CD4-positive, alpha-beta T cell treated with Interleukin-6 at 100 ng/mL for 8 hours (primary cell): ENCODE measurements at places on chromosomes 1 and 21.

DNA sequence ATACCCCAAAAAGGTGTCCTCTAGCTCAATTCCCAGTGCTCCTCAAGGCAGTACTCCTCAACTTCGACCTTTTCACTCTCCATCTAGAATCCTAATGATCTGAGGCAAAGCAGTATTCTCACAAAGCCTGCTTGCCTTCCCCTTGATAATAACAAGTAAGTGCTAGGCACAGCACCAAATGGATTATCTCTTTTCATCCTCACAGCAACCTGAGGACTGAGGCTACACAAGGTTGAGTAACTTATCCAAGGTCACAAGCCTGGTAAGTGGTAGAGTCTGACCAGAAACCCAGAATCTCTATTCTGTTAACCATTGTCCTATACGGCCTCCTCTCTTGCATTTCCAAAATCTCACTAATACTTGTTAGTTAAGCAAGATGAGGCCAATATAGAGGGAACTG, 5.1 kb downstream of the SYDE2 start:
- no peak for DNase-seq

- DNase-seq: no peak
Observed at GRCh38 chr1:91575909-91576519, 75.4 kb downstream of the CDC7 start.

- DNase-seq: no peak
Observed at GRCh38 chr1:101250222-101250621, 13.4 kb downstream of the S1PR1 start.

- peak; percentile 85 for DNase-seq
Observed at GRCh38 chr1:172662464-172663109, 3.7 kb downstream of the FASLG start.

DNA sequence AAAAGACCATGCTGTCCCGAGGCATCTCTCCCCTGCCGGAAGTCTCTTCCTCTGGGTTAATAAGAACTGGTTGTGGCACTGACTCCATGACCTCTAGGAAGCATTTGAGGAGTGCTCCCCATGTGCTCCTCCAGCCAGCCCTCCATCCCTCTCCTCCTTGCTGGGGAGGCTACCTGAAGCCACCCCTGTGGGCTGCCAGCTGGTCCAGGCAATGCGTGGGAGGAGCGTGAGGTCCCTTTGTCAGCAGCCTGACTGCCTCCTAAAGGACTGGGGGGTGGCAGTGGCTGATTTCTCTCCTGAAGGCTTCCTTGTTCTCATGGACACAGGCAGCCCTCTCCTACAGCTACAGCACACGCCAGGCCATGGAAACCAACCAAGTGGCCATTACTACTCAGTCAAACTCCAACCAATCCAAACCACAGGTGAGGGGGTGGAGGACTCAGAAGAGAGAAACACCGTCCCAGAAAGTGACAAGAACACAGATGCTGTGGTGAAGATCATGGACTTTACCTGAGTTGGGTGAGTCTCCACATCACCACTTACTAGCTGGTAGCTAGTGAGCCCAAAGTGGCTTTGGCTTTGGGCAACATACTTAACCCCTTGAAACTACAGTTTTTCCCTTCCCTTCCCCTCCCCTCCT, 35.2 kb downstream of the NENF start:
- DNase-seq: no peak

DNA sequence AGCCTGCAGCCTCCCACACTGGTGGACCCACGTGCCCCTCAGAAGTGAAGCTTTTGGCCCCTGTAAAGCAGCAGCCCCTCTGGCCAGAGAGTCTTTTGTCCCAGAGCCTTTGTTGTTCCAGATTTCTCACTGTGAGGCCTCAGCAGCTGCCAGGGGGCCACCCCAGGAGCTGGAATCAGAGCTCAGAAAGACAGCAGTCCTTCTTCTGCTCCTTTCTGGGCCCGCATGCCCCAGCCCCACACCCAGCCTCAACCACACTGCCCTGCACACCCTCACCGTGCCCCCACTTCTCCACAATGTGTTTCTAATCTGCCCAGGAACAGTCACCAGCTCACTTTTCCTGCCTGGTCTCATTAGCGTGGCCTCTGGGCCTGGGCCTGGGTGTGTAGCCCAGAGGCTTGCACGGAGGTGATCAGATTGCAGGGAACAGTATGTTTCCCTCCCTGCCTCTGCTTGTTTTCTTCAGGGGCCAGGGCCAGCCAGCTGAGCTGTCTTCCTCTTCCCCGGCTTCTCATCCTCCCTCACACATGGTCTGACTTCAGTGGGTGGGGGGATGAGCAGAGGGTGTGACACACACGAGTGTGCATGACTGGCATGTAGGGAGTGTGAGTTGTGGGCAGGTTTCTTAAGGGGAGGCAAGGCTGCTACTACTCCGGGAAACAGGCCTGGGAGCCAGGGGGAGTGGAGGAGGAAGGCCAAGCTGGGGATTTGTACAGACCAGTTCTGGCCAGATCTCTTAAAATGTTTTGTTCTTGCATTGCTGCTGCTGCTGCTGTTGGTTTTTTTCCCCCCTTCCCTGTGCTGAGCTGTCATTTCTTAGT, 82.5 kb upstream of the ZNF648 start:
- no peak for DNase-seq

- no peak for DNase-seq
Observed at GRCh38 chr1:201894343-201895119, 5.8 kb downstream of the SHISA4 start.

GRCh38 chr1:7831458-7831857, 21.4 kb downstream of the UTS2 start:
- no peak for DNase-seq

DNA sequence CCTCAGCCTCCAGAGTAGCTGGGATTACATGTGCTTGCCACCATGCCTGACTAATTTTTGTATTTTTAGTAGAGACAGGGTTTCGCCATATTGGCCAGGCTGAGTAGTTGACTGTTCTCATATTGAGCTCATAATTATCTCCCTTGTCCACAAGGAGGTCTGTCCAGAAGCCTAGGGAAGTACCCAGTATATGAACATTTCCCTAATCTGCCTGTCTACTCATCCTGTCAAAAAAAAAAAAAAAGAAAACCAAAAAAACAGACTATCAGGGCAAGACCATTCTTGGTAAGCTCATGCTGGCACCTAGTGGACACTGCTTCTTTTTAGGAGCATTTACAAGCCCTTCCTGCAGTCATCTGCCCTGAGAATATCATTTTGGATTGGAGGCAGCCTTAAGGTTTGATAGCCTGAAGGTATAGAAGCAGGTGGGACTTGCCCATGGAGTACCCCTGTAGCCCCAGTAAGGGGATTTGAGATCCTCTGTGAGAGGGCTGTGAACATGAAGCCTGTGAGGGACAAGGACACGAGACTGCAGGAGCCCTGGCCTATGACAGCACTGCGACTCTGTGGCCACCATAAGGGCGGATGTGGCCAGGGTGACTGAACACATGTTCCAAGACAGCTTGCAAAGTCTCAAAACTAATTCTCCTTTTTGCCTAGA, 10.8 kb upstream of the DUSP12 start:
- DNase-seq: peak; percentile 56

- DNase-seq: peak; percentile 50
Observed at GRCh38 chr1:61851849-61852669, 109.8 kb downstream of the PATJ start.
